ENCODE measurements at places on chromosomes 5 and 9.
A peak's percentile ranks its signal among the peaks of the same experiment; 100 is the strongest.

GRCh38 chr5:117889596-117889995 lies 1098.8 kb downstream of the DTWD2 start:
- DNase-seq: peak; percentile 71

DNA sequence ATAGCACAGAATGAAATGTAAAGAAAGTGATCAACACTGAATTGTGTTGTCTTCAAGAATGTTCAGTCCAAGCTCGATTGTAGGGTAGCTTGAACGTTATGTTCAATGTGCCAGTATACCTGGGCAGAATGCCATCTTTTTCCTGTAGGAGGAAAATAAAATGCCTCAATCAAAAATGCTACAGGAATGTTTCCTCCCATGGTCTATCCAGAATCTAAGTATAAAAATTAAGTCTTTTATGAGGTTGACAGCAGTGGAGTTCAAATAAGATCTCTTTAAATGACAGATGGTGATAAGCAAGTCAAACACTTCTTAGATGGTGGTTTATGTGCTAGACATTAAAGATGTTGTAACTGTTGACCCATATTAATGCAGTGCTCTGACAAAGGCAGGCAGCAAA lies 488.6 kb downstream of the CSNK1G3 start:
- DNase-seq: no peak

GRCh38 chr5:132052520-132052919 lies 7.9 kb upstream of the IL3 start:
- DNase-seq: no peak

DNA sequence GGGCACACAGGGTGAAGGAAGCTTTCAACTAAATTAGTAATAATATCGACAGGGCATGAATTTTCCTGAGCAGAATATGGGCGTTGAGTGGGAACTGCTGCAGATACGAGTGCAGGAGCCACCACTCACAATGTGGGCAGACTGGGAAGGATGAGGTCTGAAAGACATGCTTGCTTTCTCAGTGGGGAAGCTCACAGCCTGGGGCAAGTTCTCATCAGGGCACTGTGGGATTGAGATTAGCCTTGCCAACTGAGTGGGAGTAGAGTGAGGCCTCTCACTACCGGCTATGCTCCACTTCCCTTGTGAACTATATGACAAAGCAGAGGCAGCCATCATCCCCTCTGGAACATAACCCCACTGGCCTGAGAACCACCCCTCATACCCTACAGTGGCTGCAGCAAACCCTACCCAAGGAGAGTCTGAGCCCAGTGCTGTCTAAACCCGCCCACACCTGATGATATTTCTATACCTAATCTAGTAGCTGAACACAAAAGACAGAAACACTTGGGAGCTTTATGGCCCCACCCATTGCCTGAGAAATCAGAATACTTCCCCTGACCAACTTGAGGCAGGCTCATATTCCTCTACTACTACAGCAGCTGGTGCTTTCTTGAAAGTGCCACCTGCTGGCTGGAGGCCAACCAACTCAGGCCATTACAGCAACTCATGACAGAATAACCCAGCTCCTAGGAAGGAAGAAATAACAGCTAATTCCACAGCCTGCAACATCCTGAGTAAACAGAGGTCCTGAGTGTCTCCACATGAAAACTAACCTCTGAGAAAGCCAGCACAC lies 173.7 kb upstream of the SPEF2 start:
- DNase-seq: no peak

DNA sequence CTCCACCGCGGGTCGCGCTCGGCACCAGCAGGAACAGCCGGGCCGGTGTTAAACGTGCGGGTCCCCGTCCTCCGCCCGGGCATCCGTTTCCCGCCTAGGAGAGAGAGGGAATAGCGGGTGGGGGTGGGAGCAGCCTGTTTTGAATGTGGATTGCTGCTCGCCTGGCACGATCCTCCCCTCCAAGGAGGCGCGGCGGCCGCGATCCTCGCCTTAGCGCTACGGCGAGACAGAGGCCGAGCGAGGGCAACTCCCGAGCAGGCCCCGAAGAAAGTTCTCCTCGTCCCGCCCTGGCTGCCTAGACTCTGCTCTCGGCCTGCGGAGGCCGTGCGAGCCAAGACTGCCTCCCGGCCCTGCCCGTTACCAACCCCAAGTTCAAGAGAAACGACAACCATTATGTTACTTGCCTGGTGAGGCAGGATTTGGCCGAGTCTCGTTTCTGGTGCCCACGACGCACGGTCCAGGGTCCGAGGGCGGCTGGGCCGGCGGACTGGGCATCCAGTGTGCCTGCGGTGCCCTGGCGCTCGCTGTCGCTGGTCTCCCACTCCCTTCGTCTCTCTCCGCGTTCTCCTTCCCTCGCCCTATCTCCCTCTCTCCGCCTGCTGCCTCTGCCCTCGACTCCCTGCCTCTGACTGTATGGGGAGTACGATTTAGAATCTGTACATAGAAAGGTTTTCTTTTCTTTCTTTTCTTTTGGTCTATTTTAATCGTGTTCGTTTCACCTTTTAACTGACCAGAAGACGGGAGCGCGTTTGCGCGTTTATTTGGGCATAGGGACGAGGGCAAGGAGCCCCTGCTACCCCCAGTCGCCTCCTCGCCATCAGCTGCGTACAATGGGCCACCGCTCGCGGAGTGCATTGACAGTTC lies 724 bp downstream of the NR2F1-AS1 start:
- DNase-seq: peak; percentile 60

DNA sequence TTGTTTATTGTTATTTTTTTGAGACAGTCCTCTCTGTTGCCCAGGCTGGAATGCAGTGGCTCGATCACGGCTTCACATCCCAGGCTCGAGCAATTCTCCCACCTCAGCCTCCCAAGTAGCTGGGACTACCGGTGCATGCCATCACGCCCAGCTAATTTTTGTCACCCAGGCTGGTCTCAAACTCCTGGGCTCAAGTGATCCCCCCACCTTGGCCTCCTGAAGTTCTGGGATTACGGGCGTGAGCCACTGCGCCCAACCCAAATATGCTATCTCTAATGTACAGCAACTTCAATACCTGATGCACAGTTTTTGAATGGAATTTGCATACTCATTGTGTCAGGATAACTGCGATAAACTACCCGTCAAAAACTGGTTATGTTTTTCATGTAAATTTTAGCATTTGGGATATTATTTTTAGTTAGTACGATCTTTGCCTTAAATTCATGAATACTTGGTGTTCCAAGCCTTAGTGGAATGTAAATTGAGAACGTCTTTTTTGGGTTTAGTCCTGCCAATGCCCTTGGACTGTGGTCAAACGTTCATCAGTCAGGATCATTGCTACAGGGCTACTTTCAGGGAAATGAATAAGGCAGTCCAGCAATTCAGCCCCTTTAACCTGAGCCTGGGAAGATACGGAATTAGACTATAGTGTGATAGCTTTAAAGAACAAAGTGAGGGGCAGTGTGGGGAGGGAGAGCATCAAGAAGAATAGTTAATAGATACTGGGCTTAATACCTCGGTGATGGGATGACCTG lies 4.4 kb downstream of the UGCG start:
- DNase-seq: no peak

DNA sequence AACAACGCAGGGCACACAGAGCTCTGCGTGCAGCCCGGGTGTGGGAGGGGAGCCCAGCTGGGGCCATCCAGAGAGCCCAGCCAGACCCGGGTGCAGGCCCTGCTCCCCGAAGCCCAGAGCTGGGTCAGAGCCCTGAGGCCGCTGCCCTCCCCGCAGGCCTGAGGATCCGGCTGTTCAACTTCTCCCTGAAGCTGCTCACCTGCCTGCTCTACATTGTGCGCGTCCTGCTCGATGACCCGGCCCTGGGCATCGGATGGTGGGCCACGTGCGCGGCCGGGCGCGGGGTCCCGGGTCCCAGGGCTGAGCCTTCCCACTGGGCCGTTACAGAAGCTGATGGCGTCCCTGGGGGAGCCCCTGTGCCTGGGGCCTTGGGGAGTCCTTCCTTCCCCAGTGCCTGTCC lies 48.8 kb downstream of the KCNT1 start:
- no peak for DNase-seq

DNA sequence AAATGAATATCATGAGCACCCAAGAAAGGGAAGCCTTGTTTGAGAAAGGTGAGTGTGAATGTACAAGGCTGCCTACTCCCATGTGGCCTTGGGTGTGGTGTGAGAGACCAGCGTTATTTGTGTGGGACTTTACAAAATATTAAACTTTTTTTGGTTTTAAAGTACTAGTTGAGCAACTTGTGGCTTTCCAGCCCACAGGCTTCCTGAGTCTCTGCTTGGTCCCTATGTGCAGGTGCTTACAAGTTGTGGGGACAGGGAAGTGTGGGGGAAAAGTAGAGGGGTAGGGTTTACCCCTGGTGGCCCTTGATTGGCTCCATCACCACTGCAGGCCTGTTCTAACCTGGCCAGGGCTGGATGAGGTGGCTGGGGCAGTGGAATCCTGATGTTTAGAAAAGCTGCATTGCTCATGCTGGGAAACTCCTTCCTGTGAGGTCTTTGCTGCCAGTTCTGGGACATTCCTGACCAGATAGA lies 19.7 kb downstream of the PTTG1 start:
- no peak for DNase-seq

GRCh38 chr5:5783021-5783420 lies 360.5 kb downstream of the ICE1 start:
- DNase-seq: no peak

DNA sequence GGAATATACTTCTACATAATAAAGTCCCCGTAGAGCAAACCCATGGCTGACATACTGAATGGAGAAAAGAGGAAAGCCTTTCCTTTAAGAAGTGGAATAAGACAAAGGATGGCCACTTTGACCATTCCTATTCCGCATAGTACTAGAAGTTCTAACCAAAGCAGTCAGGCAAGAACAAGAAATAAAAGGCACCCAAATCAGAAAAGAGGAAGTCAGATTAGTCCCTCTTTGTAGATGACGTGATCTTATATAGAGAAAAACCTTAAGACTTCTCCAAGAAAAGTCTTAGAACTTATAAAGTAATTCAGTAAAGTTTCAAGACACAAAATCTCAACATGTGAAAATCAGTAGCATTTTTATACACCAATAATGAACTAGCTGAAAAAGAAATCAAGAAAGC lies 133.9 kb downstream of the GIN1 start:
- no peak for DNase-seq

DNA sequence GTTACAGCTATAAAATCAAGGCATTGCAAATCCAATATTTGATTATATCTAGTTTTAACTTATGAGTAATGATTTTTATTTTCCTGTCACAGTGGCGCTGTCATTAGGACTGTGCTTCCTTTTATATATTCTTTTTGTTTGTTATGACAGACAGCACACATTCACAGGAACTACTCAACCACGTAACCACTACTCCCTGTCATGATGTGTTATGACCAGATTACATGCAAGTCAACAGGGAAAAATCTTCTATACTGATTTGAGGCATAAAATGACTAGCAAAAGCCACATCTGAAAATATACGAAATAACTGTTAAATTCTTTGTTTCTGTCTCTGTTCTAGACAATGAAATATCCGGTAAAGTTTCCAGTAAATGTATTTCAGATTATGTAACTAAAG lies 25.4 kb downstream of the SREK1 start:
- no peak for DNase-seq

- DNase-seq: no peak
These were observed 327.1 kb upstream of the NUDT12 start for GRCh38 chr5:103889500-103890209.

- DNase-seq: peak; percentile 77
These were observed 80.6 kb upstream of the IL6ST start for GRCh38 chr5:56075361-56075760.

DNA sequence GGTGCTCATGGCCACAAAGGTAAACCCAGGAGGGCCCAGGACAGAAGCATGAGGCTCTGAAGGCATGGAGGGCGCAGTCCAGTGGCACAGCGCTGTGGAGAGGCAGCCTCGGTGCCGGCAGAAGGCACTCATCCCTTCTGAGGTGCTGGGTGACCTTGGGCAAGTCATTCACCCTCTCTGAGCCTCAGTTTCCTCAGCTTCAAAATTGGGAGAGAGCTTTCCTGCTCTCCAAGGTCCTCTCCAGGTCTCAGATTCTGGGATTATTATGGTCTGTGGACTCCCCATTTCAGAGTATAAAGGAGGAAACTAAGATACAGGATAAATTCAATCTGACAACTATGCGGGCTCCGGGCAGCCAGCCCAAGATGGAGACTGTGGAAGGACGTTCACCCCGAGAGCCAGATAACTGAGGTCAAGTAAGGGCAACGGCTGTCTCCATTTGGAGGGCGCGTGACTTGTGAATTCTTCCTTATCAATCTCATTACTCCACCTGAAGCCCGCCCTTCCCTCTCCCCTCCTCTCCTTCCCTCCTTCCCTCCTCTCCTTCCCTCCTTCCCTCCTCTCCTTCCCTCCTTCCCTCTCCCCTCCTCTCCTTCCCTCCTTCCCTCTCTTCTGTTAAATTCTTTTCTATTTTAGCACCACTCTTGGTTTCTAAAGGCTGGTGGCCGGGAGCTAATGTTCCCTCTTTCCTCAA lies 58.1 kb downstream of the LRSAM1 start:
- no peak for DNase-seq

- DNase-seq: no peak
These were observed 180.6 kb downstream of the FGF18 start for GRCh38 chr5:171599957-171600612.

DNA sequence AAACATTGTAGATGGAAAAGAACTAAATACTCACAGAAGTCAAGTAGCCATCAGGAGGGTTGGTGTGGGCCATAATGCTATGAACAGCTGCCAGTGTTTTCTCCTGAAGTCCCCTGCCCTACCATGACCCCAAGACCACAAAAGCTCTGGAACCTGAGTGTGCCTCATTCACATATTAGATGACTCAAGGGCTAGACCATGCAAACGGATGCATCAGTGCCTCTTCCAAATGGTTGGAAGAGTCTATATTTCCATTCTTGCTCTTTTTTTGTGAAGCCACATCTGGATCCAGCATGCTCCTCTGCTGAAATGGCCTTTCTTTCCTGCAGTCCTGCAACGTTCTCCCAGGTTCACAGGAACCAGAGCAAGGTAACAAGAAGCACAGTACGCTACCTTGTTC lies 136.6 kb upstream of the EPB41L4A start:
- peak; percentile 14 for DNase-seq

GRCh38 chr9:126057121-126057825 lies 269.4 kb upstream of the MVB12B start:
- DNase-seq: no peak

- DNase-seq: no peak
These were observed 120.7 kb upstream of the APC start for GRCh38 chr5:112616812-112617547.

All from fibroblast of pulmonary artery (primary cell).